Adipose tissue (tissue), 3 donors: ENCODE measurements at places on chromosomes 13 and 19. TPM values are rescaled to one million over a fixed set of nuclear protein-coding genes. Genes with fewer than 3 reads are reported as not detected.

The GRK1 gene
- polyA plus RNA-seq = not detected

The ZNF284 gene
- 0.90 TPM for polyA plus RNA-seq

The PGLYRP1 gene
- polyA plus RNA-seq = 8.7 TPM

The MBD3 gene
- 73.1 TPM for polyA plus RNA-seq

The ADAMTS10 gene
- polyA plus RNA-seq = 21.5 TPM

The SMIM24 gene
- polyA plus RNA-seq = 1.2 TPM

The ELSPBP1 gene
- not detected for polyA plus RNA-seq

The TMPRSS9 gene
- not detected for polyA plus RNA-seq

The COL5A3 gene
- polyA plus RNA-seq = 62.2 TPM

The EBI3 gene
- 3.0 TPM for polyA plus RNA-seq

The KASH5 gene
- not detected for polyA plus RNA-seq

The CALR3 gene
- not detected for polyA plus RNA-seq

The PLVAP gene
- polyA plus RNA-seq = 247 TPM

The ZNF714 gene
- polyA plus RNA-seq = 1.3 TPM

The SPRED3 gene
- 0.31 TPM for polyA plus RNA-seq

The KCNN4 gene
- 0.55 TPM for polyA plus RNA-seq

The PTH2 gene
- not detected for polyA plus RNA-seq

The COQ8B gene
- polyA plus RNA-seq = 29.4 TPM

The DHPS gene
- polyA plus RNA-seq = 69.6 TPM

The DZIP1 gene
- 4.5 TPM for polyA plus RNA-seq

The ZNF132 gene
- 0.89 TPM for polyA plus RNA-seq

The MIR17HG gene
- polyA plus RNA-seq = 1.4 TPM

The FGF22 gene
- 0.22 TPM for polyA plus RNA-seq

The ADAMTSL5 gene
- polyA plus RNA-seq = 0.90 TPM

The ZSCAN18 gene
- 32.0 TPM for polyA plus RNA-seq

The RFPL4A gene
- not detected for polyA plus RNA-seq

The KCNC3 gene
- 0.67 TPM for polyA plus RNA-seq

The ERICH4 gene
- polyA plus RNA-seq = not detected

The TBXA2R gene
- polyA plus RNA-seq = 0.56 TPM

The CLEC17A gene
- 0.15 TPM for polyA plus RNA-seq

The ZNF701 gene
- 9.0 TPM for polyA plus RNA-seq

The GPX4 gene
- 1,517 TPM for polyA plus RNA-seq

The PTGIR gene
- 2.0 TPM for polyA plus RNA-seq

The SIX5 gene
- polyA plus RNA-seq = 19.7 TPM

The OR7A5 gene
- polyA plus RNA-seq = not detected

The IRGC gene
- polyA plus RNA-seq = not detected

The ZNF69 gene
- 3.4 TPM for polyA plus RNA-seq

The TEAD2 gene
- polyA plus RNA-seq = 37.7 TPM

The KLK15 gene
- polyA plus RNA-seq = not detected

The POU2F2 gene
- polyA plus RNA-seq = 0.83 TPM

The NLRP5 gene
- not detected for polyA plus RNA-seq

The SMG9 gene
- 6.9 TPM for polyA plus RNA-seq

The N4BP2L1 gene
- polyA plus RNA-seq = 16.5 TPM

The URAD gene
- 0.30 TPM for polyA plus RNA-seq

The PLIN4 gene
- polyA plus RNA-seq = 135 TPM

The SIAH3 gene
- not detected for polyA plus RNA-seq

The SRRM5 gene
- 0.22 TPM for polyA plus RNA-seq

The NTF4 gene
- polyA plus RNA-seq = 0.09 TPM

The ATP12A gene
- not detected for polyA plus RNA-seq

The ZNF726 gene
- 1.1 TPM for polyA plus RNA-seq

The MUC16 gene
- 0.03 TPM for polyA plus RNA-seq

The ATP8A2 gene
- 0.10 TPM for polyA plus RNA-seq

The LRP3 gene
- 42.5 TPM for polyA plus RNA-seq
